ENCODE measurements at places on chromosomes 7 and 10. TPM values are rescaled to one million over a fixed set of nuclear protein-coding genes. Genes with fewer than 3 reads are reported as not detected.

SLC29A4 gene
- 28.3 TPM for total RNA-seq

HTR7 gene
- total RNA-seq = 0.07 TPM

GSTO2 gene
- 1.7 TPM for total RNA-seq

TFEC gene
- not detected for total RNA-seq

PNLIPRP3 gene
- not detected for total RNA-seq

MCM10 gene
- total RNA-seq = 4.8 TPM

ANKRD7 gene
- total RNA-seq = not detected

CLEC2L gene
- 0.18 TPM for total RNA-seq

FOXP2 gene
- 2.7 TPM for total RNA-seq

LIPM gene
- total RNA-seq = not detected

CYP3A7 gene
- not detected for total RNA-seq

CFAP69 gene
- total RNA-seq = 19.2 TPM

HIP1 gene
- total RNA-seq = 34.6 TPM

RRP12 gene
- 14.5 TPM for total RNA-seq

RET gene
- 0.09 TPM for total RNA-seq

ZNF727 gene
- not detected for total RNA-seq

TMEM130 gene
- 0.54 TPM for total RNA-seq

AKR1D1 gene
- 0.28 TPM for total RNA-seq

TMEM209 gene
- total RNA-seq = 8.5 TPM

HHEX gene
- total RNA-seq = 0.32 TPM

MACROH2A2 gene
- 160 TPM for total RNA-seq

BMPER gene
- 138 TPM for total RNA-seq

SPDYE3 gene
- not detected for total RNA-seq

ZNF804B gene
- total RNA-seq = not detected

MALRD1 gene
- total RNA-seq = 0.57 TPM

ADCYAP1R1 gene
- 0.56 TPM for total RNA-seq

RASA4B gene
- 15.1 TPM for total RNA-seq

BNIP3 gene
- 1,791 TPM for total RNA-seq

MEOX2 gene
- total RNA-seq = 0.25 TPM

NXPH1 gene
- total RNA-seq = 0.95 TPM

GPR15LG gene
- not detected for total RNA-seq

SHH gene
- not detected for total RNA-seq

HKDC1 gene
- not detected for total RNA-seq

GNGT1 gene
- total RNA-seq = not detected

IMPDH1 gene
- total RNA-seq = 23.1 TPM

FAM25A gene
- not detected for total RNA-seq

ASB10 gene
- total RNA-seq = 1.0 TPM

GRM3 gene
- total RNA-seq = not detected

TCAF2 gene
- 0.21 TPM for total RNA-seq

LBX1 gene
- not detected for total RNA-seq

PRPS1L1 gene
- total RNA-seq = not detected

MYO1G gene
- total RNA-seq = 0.21 TPM

LDB3 gene
- total RNA-seq = 213 TPM

CALY gene
- 16.3 TPM for total RNA-seq

HOXA1 gene
- total RNA-seq = 0.42 TPM

PNLIPRP1 gene
- not detected for total RNA-seq

NKX1-2 gene
- total RNA-seq = not detected

CUBN gene
- total RNA-seq = 1.7 TPM

CYP3A4 gene
- total RNA-seq = not detected

TMEM213 gene
- total RNA-seq = not detected

CABCOCO1 gene
- total RNA-seq = 0.95 TPM

HOXA3 gene
- total RNA-seq = 1.4 TPM

POM121C gene
- total RNA-seq = 17.2 TPM

CDK14 gene
- total RNA-seq = 20.6 TPM

PPP1R9A gene
- total RNA-seq = 41.5 TPM

ERVW-1 gene
- not detected for total RNA-seq

SPAM1 gene
- total RNA-seq = not detected
